ENCODE measurements at places on chromosomes 11 and 22. TPM values are rescaled to one million over a fixed set of nuclear protein-coding genes. Genes with fewer than 3 reads are reported as not detected.
A peak's percentile ranks its signal among the peaks of the same experiment; 100 is the strongest.

- peak overlapping the region; percentile 84 for H3K27ac ChIP-seq
- H3K4me3 ChIP-seq = peak overlapping the region; percentile 81
- H3K36me3 ChIP-seq = no peaks in the 10 kb centered on the region
Measured at GRCh38 chr11:8019314-8020243, 32.4 kb downstream of the EIF3F start.

DNA sequence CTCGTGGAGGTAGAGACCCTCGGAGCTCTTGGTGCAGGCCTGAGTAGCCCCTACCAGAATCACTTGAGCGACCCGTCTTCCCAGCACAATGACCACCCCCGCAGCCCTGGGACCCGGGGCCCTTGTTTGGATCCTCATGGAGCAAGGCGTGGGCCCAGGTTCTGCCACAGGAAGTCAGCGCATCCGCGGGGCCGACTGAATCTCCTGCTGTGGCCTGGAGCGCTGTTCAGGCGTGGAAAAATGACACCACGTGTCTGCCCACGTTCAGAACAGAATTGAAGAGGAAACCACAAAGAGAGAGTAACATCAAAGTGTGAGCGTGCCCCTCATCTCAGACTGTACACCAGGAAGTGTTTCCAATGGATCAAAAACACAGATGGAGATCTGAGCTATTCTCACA is 1479.2 kb downstream of the TBC1D22A start:
- no peak overlapping the region for H3K27ac ChIP-seq
- DNase-seq = no peak
- H3K4me3 ChIP-seq = no peak overlapping the region
- peaks cover 42% of the 10 kb centered on the region for H3K27me3 ChIP-seq

DNA sequence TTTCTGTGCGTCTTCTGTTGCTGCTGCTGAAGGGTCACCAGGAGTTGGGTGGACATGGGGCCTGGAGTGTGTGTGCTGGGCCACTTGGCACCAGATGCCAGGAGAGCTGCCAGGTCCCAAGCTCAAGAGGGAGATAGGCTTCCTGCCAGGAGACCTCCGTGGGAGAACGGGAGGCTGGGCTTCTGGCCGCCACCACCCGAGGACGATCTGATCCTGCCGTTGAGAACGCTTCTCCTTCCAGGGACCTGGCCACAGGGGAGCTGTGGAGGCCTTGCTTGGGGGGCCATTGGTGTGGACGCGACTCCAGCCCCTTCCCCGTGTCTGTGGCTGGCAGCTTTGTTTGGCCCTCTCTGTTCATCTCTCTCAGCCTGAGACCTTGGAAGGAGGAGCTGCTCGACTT is 2.4 kb downstream of the BRSK2 start:
- H3K27me3 ChIP-seq = peaks cover 46% of the 10 kb centered on the region
- DNase-seq = no peak
- H3K4me1 ChIP-seq = peaks cover 8% of the 10 kb centered on the region
- H3K36me3 ChIP-seq = no peaks in the 10 kb centered on the region

DNA sequence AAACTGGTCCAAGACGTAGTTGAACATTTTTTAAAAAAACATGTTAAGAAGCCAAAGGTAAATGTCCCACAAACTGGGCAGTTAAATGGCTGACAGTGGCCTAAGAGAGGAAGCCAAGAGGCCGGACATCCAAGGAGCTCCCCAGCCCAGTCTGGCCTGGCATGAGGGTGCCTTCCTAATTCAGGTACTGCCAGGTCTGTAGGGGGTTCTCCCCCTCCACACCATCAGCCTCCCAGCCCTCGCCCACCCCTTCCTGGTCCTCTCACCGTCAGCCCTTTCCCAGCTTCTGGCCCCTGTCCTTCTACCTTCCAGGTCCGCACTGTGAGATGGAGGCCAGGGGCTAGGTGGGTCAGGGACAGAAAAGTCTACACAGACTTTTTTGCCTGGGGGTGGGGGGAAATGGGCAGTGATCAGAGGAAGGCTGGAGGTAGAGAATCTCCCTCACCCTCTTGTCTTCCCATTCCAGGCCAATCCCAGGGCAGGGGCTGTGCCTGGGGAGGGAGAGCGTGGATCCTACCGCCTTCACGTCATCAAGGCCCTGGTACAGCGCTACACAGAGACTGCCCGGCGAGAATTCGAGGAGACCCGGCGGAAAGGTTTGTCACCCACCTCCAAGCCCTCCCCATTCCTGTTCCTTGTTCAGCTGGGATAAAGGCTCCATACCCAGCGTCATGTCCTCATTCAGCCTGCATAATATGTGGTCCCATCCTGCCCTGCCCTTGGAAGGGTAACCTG is 6.0 kb downstream of the ART5 start:
- H3K36me3 ChIP-seq = no peaks in the 10 kb centered on the region
- DNase-seq = no peak
- no peak overlapping the region for H3K27ac ChIP-seq
- no peak overlapping the region for H3K4me3 ChIP-seq

GRCh38 chr11:130369713-130370112 is 55.0 kb upstream of the ZBTB44 start:
- no peaks in the 10 kb centered on the region for H3K4me1 ChIP-seq
- H3K4me3 ChIP-seq = no peak overlapping the region
- no peak overlapping the region for H3K27ac ChIP-seq
- no peaks in the 10 kb centered on the region for H3K36me3 ChIP-seq
- no peaks in the 10 kb centered on the region for H3K27me3 ChIP-seq

DNA sequence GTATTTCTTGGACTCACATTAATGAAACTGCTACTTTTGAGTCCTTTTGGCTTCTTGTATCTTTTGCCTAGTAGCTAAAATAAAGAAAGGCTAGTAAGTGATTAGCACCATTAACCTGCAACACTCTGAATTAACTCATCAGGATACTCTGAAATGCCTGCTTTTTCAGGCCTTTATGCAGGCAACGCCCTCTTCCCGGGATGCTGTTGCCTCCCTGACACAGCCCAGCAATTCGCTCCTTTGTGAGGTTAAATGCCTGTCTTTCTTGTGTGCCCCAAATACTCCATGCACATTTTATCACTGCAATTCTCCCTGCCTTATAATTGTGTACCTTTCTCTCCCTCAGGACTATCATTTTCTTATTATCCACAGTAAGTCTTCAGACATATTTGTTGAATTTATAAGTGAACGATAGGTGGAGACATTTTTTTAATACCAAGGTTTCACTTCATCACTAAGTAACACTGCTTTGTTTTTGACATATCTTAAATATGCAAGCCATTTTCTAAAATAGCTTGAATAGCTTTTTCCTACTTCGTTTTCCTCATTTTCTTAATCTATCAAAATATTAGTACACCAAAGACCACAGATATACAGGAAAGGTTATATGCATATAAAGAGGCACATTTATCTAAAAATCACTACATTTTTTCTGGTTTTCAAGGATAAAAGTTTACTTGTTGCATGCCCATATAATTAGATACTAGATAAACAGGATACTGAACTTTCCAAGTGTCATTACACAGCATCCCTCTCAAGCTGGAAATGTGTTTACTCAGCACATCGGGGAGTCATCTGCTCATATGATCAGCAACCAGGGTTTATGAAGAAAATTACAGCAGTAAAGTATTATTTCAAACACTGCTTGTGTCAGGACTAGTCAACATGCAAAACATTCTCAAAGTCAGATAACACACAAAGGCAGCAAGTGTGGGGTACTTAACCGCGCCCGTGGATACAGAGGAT is 48.5 kb upstream of the DDI1 start:
- no peak overlapping the region for H3K4me3 ChIP-seq
- no peaks in the 10 kb centered on the region for H3K36me3 ChIP-seq
- no peak for DNase-seq
- H3K27ac ChIP-seq = no peak overlapping the region
- no peaks in the 10 kb centered on the region for H3K4me1 ChIP-seq

DNA sequence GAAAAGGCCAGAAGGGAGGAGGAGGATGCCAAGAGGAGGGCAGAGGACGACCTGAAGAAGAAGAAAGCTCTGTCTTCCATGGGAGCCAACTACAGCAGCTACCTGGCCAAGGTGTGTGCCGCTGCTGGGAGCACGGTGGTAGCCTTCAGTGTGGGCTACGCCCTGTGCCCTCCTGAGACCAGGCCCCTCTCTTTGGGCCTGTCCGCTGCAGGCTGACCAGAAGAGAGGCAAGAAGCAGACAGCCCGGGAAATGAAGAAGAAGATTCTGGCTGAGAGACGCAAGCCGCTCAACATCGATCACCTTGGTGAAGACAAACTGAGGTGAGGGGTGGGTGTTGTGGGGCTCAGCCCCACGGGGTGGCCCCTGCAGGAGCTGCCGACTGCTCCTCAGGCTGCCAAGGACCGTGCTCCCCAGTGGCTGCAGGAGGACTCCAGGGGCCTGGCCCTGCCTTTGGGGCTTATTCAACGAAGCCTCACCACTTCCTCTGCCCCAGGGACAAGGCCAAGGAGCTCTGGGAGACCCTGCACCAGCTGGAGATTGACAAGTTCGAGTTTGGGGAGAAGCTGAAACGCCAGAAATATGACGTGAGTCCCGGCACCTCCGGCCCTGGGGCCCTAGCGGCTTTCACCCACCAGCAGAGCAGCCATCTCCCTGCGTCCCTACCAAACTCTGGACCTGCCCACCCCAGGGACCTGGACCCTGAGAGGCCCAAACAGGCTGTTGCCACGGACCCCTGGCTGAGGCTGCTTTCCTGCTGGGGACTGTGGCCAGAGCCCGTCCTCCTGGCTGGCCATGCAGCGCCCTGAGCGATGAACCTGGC is 12.6 kb upstream of the MRPL23 start:
- DNase-seq = no peak
- H3K27me3 ChIP-seq = no peaks in the 10 kb centered on the region
- peaks cover 10% of the 10 kb centered on the region for H3K4me1 ChIP-seq
- H3K4me3 ChIP-seq = no peak overlapping the region
- no peak overlapping the region for H3K27ac ChIP-seq

DNA sequence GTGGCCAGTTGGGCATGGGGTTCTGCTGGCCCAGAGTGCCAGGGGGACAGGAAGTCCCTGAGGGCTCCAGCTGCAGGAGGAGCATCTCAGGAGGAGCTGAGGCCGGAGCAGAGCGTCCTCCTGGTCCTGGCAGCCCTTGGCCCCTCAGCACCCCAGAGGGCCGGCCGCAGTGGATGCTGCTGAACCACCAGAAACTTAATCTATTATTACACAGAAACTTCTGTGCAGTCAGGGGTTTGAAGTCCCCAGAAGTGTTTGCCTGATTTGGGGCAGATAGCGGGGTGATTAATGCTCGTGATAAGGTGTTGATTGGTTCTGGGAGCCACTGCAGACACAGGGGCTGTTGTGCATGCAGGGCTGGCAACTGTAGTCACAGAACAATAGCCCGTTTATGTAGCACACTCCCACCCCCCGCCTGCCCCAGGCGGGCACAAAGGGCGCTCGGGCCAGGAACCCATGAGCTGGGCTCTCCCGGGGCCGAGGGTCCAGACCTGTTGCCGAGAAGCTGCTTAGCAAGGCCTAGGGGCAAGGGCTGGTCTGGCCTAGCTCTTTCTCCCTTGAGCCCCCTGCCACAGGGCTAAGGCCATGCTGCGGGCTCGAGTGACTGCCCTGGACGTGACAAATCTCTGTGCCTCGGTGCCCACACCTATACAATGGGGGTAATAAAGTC is 29.0 kb upstream of the KCNQ1OT1 start:
- no peaks in the 10 kb centered on the region for H3K4me1 ChIP-seq
- no peak overlapping the region for H3K27ac ChIP-seq
- no peaks in the 10 kb centered on the region for H3K27me3 ChIP-seq
- DNase-seq = no peak
- no peak overlapping the region for H3K4me3 ChIP-seq

The ACCS gene
- total RNA-seq = 6.6 TPM

The DSCAML1 gene
- total RNA-seq = 0.26 TPM

The DAGLA gene
- 1.8 TPM for total RNA-seq

The ENDOD1 gene
- 7.4 TPM for total RNA-seq

The SLC22A12 gene
- not detected for total RNA-seq
